Stimulated activated CD4-positive, alpha-beta T cell treated with anti-CD3 and anti-CD28 coated beads, Interleukin-2, amount 100 ng/mL, for 24 hours (primary cell): ENCODE measurements at places on chromosomes 5 and 9.

DNA sequence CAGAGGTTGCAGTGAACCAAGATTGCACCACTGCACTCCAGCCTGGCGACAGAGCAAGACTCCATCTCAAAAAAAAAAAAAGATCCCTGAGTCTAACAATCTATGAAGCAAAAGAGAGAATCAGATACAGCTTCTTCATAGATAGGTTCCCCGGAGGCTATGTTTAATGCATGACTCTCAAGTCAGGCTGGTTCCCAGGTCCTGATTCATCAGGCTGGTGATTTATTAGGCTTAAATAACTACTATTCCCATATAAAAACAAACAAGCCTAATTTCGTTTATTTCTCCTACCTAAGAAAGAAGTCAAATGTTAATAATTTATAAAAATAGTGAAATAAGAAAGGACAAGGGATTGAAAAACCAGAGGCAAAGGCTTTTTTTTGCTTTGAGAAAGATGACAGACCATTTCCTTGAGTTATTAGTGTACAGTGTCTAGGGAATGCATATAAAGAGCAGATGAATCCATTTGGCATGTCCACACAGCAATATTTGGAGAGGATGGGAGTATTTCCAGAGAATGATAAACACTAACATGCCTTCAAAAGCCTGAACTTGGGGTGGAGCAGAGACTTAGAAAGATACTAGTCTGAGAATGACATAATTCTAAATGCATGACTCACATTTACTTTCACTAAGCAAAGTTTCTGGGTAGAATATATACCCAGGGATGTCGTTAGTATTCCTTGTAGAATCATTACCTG is 115.3 kb downstream of the NREP start:
- DNase-seq: no peak

GRCh38 chr5:61344187-61344944 is 12.3 kb downstream of the ZSWIM6 start:
- no peak for DNase-seq

DNA sequence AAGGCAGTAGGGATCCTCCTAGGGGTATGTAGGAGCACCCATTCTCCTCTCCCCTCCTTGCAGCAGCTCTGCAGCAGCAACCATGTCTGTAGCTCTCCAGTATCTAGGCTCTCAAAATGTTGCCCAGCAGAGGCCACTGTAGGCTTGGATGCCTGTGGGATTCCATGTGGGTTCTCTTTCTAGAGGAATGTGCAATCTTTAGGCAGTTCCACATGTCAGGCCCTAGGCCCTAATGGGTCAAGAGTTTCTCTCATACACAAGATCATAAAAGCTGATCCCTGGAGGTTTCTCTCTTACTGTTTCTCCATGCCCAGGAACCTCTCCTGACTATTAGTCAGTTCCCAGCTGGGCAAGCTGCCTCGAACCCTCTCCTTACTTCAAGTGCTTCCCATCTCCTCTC is 215.8 kb downstream of the FRMD3 start:
- DNase-seq: no peak

GRCh38 chr9:76624391-76625048 is 139.7 kb upstream of the PCA3 start:
- DNase-seq: no peak

DNA sequence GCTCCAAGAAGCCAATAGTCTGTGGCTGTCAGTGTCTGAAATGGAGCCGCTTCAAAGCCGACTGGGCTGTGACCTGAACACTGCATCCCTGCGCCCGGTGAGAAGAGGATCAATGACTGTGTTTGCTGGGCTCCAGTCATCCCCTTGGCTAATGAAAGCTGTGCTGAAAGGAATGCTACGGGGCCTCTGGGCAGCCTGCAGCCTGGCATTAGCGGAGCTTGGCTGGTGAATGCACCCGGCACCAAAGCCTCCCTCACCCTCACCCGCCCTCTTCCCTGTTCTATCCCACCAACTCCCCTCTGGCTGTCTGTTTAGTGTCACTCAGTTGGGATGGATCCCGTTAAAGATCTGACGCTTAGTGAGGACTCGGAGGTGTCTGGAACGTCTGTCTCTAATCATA is 355.3 kb downstream of the BNC2 start:
- DNase-seq: no peak

- no peak for DNase-seq
Measured at GRCh38 chr9:123645126-123645525, 284.8 kb downstream of the DENND1A start.

- DNase-seq: no peak
Measured at GRCh38 chr5:57422993-57423392, 59.6 kb downstream of the ACTBL2 start.

- no peak for DNase-seq
Measured at GRCh38 chr9:13274886-13275641, 4.4 kb downstream of the MPDZ start.

DNA sequence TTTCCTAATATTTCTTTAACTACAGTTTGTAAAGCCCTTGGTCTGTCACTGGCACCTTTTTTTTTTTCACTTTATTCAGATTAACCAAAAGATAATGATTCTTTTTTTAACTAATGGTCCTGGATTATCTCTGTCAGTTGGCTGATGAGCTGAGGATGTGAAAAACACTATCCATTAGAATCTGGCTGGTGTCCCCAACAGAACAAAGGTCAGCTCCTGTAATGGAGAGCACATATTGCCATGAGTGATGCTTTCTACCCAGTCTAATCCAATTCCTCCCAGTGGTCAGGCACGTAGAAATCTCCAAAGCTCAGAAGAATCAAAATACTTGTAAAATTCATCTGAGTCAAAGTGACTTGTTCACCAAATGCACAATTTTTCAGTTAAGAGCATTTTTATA is 491.7 kb upstream of the PIK3R1 start:
- DNase-seq: no peak

DNA sequence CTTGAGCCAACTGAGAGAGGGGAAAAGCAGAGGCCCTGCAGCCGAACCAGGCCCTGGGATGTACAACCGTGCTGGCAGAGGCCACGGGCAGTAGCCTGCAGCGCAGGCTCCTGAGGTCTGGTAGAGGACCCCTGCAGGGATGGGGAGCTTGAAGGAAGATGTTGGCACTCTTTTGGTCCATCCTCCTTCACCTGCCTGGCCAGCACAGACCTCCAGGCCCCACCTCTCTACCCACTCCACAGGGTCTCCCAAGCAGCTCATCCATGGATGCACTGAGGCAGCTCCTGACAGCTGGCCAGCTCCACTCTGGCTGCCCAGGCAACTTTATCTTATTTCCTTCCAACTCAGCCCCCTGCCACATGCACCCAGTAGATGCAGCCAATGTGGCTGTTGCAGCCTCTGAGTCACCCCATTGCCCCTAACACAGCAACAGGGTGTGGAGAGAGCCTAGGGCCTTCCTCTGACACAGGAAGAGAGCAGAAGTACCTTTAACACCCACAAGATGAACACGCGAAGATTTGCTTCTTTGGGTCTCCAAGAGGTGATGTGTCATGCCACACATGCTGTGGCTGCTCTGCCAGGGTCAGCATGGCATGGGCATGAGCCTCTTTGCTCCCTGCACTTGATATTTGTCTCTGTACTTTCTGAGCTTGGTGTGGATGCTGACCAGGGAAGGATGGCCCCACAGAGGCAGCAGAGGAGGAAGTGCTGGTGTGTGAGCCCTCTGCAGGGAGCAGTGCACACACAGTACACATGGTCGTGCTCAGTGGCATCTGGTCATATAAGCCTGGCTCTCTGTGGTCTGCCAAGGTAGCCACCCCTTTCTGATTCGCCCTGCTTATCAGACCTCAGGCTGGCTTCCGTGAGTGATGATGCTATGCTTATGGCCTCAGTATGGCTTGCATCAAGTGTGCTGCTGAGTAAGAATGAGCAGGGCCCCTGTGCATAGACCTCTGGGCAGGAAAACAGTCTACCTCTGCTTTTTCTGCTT is 117.2 kb downstream of the NRG2 start:
- no peak for DNase-seq

- DNase-seq: peak; percentile 86
Measured at GRCh38 chr5:135560858-135561257, 17.9 kb downstream of the CXCL14 start.

- DNase-seq: no peak
Measured at GRCh38 chr5:9241479-9242305, 304.2 kb downstream of the SEMA5A start.

DNA sequence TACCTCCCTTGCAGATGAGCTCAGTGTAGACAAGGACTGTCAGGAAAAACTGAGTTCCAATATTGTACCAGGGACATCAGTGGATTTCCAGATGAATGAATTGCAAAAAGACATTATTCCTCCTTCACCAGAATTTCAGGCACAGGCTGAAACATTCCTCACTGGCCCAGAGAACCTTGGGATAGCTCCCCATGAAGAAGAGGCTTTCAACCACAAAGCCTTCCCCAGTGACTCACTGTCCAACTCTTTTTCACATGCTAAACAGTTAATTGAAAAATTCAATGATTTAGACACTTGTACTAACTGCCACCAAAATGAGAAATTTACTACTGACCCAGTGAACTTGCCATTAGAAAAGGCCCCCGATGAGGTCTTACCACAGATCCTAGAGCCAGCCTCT is 144.5 kb downstream of the UNC13B start:
- DNase-seq: no peak

DNA sequence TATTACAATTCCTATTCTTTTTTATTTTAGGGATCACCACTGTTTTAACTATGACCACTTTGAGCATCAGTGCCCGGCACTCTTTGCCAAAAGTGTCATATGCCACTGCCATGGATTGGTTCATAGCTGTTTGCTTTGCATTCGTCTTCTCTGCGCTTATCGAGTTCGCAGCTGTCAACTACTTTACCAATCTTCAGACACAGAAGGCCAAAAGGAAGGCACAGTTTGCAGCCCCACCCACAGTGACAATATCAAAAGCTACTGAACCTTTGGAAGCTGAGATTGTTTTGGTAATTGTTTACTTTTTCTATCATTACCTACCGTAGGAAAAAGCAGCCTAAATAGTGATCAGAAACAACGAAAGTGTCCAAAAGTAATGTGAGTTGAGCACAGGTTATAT is 6.4 kb downstream of the GABRA6 start:
- no peak for DNase-seq

DNA sequence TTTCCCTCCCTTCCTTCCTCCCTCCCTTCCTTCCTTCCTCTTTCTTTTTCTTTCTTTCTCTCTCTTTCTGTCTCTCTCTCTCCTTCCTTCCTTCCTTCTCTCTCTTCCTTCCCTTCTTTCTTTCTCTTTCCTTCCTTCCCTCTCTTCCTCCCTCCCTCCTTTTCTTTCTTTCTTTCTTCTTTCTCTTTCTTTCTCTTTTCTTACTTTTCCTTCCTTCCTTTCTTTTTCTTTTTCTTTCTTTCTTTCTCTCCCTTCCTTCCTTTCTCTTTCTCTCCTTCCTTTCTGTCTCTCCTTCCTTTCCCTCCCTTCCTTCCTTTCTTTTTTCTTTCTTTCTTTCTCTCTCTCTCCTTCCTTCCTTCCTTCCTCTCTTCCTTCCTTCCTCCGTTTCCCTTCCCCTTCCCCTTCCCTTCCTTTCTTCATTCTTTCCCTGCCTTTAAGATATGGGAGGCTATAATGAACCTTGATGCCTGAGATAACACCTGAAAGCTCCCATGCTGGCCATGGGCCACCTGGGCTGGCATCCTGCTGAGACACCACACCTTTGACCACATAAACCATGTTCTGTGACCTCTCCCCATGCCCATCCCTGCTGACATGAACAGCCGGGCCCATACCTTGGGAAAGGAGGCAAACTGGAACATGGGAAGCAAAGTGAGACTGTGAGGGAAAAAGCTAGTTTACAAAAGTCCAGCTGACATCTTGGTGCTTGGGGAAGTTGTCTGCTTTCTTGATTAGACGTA is 197.8 kb upstream of the ZNF618 start:
- no peak for DNase-seq

DNA sequence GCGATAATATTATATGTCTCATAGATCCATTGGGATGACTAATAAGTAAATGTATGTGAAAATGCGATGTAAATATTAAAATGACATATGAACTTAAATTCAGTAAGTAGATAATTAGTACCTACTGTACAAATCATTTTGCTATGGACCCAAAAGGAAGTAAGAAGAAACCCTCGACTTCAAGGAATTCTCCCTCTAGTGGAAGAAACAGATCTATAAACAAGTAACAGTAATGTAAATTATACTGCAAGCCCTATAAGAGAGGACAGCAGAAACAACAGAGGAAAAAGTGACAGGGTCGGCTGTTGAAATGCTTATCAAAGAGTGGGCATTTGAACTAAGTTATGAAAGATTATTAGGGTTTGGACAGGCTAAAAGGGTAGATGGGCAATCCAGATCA is 320.3 kb downstream of the DMAC1 start:
- DNase-seq: no peak

GRCh38 chr5:143648696-143649095 is 163.3 kb upstream of the HMHB1 start:
- peak; percentile 12 for DNase-seq

DNA sequence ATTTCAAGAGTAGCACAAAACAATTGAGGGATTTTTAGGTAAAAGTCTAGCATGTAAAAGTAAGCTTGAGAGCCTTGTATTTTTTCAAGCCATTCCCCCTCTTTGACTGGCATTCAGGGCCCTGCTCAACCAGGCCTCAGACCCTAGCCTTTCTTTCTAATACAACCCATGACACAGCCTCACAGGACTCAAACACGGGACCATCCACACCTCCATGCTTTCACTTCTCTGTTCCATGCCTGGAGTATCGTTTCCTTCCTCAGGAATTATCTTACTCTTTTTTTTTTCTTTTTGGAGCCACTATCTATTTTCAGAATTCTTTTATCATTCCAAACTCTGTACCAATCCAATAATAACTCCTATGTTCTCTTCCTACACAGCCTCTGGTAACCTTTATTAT is 560.2 kb upstream of the CLINT1 start:
- no peak for DNase-seq
